NCI-H2081 (cell line): ENCODE measurements at places on chromosomes 2 and 18.

DNA sequence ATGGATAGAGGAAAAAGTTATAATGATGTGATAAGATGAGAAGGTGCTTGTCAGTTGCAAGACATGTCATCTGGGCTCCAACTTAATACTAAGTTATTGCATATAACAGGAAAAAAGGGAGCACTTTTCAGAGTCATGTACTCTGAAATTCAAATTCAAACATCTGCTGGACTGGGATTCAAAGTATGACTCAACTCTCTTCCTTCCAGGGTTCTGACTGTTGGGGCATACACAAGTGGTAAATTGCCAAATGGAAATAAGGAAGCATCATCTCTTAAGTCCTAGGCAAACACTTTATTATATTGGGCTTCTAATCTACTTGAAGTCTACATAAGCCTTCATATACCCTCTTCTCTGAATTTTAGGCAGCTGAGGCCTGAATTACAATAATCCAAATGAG is 44.9 kb downstream of the ZBTB14 start:
- no peak for DNase-seq

DNA sequence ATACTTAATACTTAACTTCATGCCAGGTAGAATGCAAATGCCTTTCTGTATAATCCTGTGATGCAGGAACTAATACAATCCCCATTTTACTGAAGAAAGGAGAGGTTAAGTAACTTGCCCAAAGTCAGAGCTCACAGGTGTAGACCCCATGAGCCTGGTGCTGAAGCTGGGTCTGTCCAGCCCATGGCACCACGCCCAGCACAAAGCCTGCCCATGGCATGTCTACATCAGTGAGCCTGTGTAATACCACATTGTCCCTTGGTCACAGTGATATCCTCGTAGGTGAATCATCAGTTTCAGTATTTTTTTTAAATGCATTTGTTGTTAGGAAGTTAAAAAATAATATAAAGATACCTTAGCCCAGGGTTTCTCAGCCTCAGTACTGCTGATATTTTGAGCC is 69.9 kb upstream of the MCFD2 start:
- no peak for DNase-seq

- DNase-seq = peak; percentile 73
These were observed 100.2 kb downstream of the AGAP1 start for GRCh38 chr2:235594041-235594440.

GRCh38 chr18:68056936-68057335 is 540.4 kb upstream of the DSEL start:
- DNase-seq = no peak

GRCh38 chr2:95761556-95761955 is 169.8 kb downstream of the TRIM43 start:
- DNase-seq = no peak

DNA sequence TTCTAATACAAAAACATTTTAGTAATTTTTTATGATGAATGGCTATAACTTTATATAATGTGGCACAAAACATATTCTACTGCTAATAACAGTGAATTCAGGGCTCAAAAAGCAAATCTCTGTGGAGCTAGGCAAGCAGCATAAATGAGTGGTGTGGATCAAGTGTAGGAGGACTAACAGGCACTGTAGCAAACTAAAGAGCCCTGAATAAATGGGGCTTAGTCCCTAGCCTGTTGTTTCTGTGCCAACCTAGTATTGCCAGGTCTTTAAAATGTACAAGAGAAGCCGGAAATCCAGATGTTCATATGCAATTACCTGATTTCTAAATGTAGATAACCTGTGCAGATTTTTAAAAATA is 18.5 kb downstream of the REL start:
- no peak for DNase-seq

GRCh38 chr2:172048508-172049503 is 36.5 kb upstream of the DLX1 start:
- DNase-seq = no peak

DNA sequence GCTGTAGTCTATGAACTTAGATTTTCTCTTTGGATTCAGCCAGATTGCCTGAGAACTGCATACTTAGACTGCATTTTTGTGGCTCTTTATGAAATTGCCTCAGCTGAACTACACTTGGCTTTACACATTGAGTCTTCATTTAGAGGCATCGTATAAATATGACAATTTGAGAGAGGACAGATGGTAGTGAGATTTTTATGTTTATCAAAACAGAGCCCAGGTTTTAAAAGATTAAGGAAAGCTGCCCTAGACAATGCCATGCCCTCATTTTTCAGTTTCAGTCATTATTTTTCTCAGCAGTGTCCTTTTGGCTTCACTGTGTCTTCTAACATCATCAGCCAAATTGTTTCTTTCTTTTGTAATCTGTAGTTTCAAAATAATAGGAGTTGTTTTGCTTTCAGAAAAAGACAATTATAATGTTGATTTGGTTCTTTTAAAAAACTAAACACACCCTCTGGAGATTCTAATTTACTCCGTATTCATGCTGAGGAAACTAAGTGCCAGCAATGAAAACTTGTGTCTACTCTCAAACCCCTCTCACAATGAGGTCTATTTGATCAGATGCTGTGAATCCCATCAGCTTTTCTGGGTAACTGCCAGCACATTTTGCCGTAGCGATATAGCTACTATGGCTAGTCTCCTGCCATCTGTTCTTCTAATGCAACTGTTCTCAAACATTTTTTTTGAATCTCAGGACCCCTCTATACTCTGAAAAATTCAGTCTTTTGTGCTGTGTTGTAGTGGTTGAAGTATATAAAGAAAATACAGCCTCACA is 46.2 kb downstream of the TWSG1 start:
- peak; percentile 97 for DNase-seq

GRCh38 chr18:22547807-22548561 is 130.3 kb upstream of the CTAGE1 start:
- DNase-seq = no peak

- DNase-seq = no peak
These were observed 296.7 kb downstream of the LPIN1 start for GRCh38 chr2:12043131-12043530.

DNA sequence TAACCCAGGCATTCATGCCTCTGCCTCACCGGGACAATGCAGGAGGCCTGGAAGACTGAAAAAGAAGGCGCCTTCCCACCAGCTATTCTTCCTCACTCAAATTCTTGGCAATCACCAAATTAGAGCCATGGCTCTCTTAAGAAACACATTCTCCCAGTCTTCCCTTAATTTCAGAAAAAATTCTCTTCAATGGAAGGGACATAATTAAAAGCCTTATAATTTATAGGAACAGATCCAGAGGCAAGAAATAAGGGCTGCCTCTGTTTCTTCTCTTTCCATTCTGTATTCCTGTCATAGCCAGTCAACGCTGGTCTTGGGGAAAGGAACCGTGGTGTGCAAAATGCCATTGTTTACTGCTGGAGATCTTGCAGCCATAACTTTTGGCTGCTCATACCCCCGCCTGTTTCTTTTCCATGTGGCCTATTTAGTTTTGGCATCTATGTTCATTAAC is 32.8 kb downstream of the DTNA start:
- DNase-seq = no peak

DNA sequence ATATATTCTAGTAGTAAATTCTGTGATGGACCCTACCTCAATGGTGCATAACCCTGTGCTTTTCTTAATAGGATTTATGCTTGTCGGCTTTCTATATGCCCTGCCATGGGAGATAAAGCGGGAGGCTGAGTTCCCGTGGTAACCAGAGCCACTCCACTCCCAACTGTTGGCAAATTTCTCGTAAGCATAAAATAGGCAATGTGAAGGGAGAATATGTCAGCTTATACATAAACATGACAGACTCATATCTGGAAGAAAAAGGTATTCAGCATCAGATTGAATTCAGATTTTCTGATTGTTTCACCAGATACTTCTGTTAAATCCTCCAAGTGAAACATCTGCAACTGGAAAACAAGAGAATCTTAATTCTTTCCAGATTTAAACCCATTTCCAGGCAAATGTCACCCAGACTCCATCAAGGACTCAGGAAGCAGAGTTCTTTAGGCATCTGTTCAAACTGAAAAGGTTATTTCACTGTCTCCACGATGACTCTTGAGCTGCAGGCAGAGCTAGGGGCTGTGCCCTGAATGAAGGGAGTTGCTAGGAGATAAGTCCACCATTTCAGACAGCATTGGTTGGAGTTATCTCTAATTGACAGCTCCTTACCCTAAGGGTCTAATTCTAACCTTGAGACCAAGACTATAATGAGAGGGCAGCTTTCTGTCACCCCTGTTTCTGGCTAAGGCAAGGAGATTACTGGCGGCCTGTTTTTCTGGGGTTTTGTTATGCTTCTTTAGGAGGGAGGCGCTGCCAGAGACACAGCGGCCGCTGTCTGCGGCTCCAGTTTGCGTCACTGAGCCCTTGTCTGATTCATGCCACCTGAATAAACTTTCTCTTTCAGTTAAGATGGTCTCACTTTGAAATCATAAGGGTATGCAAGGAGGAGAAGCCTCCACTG is 381.3 kb downstream of the SOX11 start:
- DNase-seq = no peak

DNA sequence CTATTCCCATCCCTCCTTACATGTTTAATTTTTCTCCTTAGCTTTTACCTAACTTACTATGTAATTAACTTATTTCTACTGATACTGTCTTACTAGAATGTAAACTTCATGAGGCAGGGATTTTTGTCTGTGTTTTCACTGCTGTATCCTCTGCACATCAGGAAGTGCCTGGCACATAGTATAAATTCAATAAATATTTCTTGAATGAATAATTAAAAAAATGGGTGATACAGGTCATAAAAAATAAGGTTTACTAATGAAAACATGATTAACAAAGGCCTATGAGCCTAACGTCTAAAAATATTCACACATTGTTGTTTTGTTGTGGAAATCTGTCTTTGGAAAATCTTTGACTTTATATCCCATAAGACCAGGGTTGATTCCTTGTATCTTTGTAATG is 4.5 kb downstream of the RBKS start:
- no peak for DNase-seq

DNA sequence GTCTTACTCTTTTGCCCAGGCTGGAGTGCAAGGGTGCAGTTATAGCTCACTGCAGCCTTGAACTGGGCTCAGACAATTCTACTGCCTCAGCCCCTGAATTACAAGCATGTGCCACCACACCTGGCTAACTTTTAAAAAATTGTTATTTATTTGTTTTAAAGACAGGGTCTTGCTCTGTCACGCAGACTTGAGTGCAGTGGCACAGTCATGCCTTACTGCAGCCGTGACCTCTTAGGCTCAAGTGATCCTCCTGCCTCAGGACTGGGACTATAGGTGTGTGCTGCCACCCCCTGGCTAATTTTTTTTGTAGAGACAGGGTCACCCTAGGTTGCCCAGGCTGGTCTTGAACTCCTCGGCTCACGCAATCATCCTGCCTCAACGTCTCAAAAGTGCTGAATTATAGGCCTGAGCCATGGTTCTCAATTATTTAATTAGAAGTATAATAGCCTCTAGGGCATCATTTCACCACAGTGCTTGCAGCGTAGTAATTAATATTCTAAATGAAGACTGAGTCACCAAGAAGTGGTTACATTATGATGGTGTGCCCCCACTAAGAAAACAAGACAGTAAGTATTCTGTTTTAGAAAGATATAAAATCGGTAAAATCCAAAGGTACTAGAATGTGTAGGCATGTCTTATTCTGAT is 69.6 kb downstream of the EML4 start:
- DNase-seq = peak; percentile 15

DNA sequence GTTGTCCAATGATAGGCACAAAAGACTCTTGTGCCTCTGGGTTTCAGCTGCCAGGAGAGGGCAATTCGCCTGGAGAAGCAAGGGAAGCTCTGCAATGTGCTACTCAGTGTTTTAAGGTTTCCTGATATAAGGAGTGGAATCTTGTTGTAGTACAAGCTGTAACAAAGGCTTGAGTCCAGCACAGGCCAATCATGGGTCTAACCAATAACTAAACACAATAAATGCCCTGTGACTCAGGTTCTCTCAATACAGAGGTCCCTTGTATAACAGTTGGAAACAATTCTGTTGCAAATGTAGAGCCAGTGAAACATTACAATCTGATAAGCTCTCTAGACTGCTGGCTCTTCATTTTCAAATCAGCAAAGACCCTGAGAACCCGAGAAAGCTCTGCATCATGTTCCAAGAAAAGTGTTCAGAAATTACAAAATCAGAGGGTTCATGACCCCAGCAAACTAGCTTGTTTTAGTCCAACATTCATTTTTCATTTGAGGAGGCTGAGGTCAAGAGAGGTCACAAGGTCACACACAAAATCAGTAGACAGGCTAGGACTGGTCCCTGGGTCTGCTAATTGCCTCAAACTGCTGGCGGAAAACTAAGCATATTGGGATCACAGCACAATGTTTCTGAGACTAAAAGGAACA is 59.0 kb upstream of the DNMT3A start:
- no peak for DNase-seq

DNA sequence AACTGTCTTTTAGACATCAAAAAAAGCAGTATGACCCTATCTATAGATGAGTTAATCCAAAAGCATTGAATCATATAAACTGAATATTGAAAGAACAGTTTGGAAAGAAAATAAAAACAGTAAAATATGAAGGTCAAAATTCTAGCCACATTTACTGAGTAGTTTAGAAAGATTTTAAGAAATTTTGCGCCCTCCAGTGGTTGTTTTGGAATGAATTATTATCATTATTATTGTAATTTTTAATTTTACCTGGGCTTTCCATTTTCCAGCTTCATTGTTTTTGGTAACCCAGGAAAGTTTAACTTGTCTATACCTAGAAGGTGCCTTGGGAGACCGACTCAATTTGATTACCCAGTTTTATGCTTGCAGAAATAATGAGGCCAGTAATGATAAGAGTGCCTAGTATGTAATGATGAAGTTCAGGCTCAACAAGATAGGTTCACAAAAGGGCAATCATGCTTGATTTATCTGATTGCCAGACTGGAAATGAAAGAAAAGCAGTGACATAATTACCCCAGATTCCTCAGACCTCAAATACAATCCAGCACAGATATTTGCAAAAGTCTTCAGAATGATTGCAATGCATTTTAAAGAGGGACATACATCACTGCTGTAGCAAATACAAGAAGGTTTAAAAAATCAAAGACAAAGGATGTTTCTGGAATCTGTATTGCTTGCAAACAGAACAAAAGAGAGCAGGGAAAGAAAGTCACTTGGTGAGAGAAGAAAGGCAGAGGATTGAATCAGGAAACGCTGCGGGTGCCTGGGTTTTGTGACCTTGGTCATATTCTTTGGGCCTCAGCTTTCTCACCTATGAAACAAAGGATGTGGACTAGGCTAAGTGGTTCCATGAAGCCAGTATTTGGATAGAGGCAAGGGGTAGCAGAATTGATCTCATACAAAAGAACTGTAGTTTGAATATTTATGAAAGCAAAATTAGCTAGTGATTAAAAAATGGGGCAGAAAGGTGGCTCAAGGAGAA is 153.8 kb downstream of the MAP2 start:
- DNase-seq = peak; percentile 40

DNA sequence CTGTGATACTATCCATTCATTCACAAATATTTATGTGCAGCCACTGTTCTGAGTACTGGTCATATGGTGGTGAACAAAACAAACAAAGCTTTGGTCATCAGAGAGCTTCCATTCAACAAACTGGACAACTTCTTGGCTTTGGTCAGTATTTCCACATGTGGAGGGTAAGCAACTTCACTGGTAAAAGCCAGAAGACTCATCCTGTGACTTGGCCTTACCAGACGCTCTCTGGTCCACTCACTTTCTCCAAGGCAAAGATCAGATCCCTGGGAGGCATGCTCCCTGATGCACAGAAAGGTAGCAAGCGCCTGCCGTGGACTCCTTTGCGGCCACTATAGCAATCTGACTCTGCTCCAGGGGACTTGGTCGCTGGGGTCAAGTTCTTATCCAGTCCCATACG is 179.5 kb downstream of the EN1 start:
- no peak for DNase-seq

GRCh38 chr2:156437272-156437930 is 1.2 kb downstream of the GPD2 start:
- no peak for DNase-seq
